ENCODE measurements at places on chromosomes 6 and 20. TPM values are rescaled to one million over a fixed set of nuclear protein-coding genes. Genes with fewer than 3 reads are reported as not detected.

Gene SLC17A9
- total RNA-seq, result 16.0 TPM

GRCh38 chr6:161792851-161793493 is 519.1 kb upstream of the AGPAT4 start:
- no peak for DNase-seq
- no peaks in the 10 kb centered on the region for H3K4me1 ChIP-seq
- H3K27me3 ChIP-seq, result no peaks in the 10 kb centered on the region
- no peak overlapping the region for H3K4me3 ChIP-seq

DNA sequence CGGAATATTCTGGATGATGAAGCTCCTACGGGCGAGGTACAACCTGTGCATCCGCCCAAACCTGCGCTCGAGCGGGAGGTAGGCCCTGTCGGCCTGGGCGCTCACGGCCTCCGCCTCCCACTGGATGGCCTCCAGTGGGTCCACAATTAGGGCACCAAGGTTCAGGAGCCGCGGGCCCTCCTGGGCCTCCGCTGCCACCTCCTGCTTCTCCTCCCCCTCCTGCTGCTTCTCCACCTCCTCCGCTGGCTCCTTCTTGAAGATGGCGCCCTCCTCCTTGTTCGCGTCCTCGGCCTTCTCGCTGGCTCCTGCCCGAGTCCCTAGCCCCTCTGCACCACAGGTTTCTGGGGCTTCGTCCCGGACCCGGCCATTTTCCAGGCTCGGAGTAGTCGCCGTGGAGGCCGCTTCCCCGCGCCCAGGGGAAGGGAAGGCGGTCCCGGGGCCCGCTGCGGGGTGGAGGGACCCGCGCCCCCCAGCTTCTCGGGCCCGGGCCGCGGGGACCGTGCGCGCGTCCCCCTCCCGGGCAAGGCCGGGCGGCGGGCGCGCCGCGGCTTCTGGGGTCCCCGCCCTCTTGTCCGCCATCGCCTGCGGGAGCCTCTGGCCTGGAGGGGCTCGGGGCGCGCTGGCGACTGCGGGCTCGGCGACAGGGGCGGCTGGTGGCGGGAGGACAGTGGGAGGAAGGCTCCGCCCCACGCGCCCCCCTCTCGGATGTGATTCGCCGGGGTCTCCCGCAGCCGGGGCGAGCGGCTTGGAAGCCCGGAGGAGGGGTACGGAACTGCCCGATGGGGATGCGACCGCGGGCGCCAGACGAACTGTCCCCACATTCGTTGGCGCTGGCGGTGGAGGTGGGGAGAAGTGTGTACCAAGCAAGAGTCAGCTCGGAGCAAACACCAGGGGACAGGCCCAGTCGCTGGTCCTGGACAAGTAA is 17.6 kb downstream of the PLAGL2 start:
- H3K4me1 ChIP-seq, result peaks cover 18% of the 10 kb centered on the region
- peak overlapping the region; percentile 20 for H3K4me3 ChIP-seq
- DNase-seq, result no peak
- H3K27me3 ChIP-seq, result no peaks in the 10 kb centered on the region
- H3K36me3 ChIP-seq, result no peaks in the 10 kb centered on the region

DNA sequence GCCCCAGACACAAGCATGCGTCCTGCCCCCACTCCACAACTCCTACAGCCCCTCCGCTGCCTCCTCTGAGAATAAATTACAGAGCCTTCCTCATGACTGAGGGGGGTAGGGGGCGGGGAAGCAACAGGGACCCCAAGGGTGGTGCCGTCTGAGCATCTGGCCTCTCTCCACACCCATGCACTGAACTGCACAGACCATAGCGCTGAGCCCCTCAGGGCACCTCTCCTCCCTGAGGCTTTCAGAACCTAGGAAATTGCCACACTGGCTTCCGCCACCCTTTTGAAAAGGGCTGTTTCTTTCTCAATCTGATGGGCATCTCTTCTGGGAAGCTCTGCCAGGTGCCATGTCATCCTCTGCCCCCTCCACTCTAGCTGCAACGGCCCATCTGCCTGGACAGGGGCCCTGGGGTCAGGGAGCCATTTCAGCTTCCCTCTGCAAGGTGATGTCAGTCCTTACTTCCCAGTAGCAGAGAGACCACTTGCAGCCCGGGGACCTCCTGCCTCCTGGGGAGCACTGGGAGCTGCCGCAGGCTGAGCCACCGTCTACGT is 2.5 kb downstream of the CST7 start:
- H3K36me3 ChIP-seq, result peaks cover 8% of the 10 kb centered on the region
- H3K4me1 ChIP-seq, result peaks cover 24% of the 10 kb centered on the region
- no peak overlapping the region for H3K27ac ChIP-seq
- peak; percentile 27 for DNase-seq

GRCh38 chr6:13272131-13273046 is 55.9 kb downstream of the TBC1D7 start:
- no peaks in the 10 kb centered on the region for H3K4me1 ChIP-seq
- no peak overlapping the region for H3K27ac ChIP-seq
- H3K4me3 ChIP-seq, result no peak overlapping the region
- no peak for DNase-seq
- H3K36me3 ChIP-seq, result no peaks in the 10 kb centered on the region

- H3K36me3 ChIP-seq, result no peaks in the 10 kb centered on the region
- no peaks in the 10 kb centered on the region for H3K4me1 ChIP-seq
- no peak overlapping the region for H3K27ac ChIP-seq
- DNase-seq, result no peak
- no peak overlapping the region for H3K4me3 ChIP-seq
Observed at GRCh38 chr6:74871757-74872156, 334.1 kb downstream of the COL12A1 start.

GRCh38 chr20:44070139-44070900 is 116.7 kb downstream of the JPH2 start:
- H3K36me3 ChIP-seq, result no peaks in the 10 kb centered on the region
- H3K4me3 ChIP-seq, result no peak overlapping the region
- peak; percentile 14 for DNase-seq

DNA sequence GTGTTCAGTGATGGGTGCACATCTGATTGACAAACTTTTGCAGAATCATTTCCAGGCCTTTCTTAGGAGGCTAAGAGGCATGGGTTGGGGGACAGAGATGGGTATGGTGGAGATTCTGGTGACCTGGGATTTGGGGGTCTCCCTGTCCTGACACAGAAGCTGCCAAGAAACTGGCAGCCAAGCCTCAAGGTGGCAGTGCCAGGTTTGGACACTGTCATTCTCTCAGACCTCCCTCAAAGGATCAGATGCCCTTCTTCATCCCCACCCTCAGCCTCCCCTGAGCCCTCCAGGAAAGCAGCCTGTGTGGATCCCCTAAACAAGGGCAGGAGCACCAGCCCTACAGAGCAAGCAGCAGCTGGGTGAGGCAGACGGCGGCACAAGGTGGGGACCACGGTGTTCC is 18.1 kb upstream of the MAS1L start:
- no peaks in the 10 kb centered on the region for H3K27me3 ChIP-seq
- no peak overlapping the region for H3K4me3 ChIP-seq
- DNase-seq, result no peak
- no peaks in the 10 kb centered on the region for H3K36me3 ChIP-seq
- H3K4me1 ChIP-seq, result no peaks in the 10 kb centered on the region

All from liver (tissue), 10 donors.